ENCODE measurements at places on chromosomes 5 and 9. TPM values are rescaled to one million over a fixed set of nuclear protein-coding genes. Genes with fewer than 3 reads are reported as not detected.

GRCh38 chr9:98897745-98898144 lies 46.0 kb upstream of the COL15A1 start:
- no peak for DNase-seq

DNA sequence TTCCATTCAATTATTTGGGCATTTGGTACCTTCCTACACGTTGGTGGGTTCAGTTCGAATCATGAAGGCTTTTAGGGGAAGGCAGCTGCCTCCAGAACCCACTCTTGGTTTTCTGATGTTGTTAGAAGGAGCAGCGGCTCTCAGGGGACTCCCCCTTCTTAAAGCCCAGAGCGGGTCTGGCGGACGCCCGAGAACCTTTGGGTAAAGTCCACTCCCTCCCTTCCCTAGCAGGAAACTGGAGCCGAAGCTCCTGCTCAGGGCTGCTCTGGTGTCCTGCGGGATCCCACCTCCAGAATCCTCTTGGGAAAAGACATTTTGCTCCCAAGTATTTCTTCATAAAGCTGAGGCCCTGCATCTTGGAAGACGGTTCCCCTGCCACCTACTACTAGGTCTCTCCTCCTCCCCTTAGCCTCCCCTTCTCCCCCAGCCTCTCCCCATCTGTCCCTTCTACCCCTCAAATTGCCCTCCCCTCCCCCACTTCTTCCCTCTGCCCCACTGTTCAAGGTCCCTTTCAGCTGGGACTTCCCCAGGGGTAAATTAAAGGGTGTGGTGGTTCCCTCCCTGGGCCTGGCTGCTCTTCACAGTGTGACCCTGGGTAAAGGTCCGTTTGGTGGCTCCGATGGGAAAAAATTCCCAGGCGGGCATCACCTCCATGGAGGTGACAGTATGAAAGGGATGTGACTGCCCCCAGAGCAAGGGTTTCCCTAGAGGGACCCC lies 9.3 kb downstream of the IRX4 start:
- no peak for DNase-seq

- DNase-seq: no peak
Measured at GRCh38 chr5:150340614-150341255, 16.8 kb upstream of the TCOF1 start.

GRCh38 chr5:11528720-11529119 lies 375.5 kb downstream of the CTNND2 start:
- DNase-seq: no peak

DNAH5 gene
- 0.35 TPM for total RNA-seq

DNA sequence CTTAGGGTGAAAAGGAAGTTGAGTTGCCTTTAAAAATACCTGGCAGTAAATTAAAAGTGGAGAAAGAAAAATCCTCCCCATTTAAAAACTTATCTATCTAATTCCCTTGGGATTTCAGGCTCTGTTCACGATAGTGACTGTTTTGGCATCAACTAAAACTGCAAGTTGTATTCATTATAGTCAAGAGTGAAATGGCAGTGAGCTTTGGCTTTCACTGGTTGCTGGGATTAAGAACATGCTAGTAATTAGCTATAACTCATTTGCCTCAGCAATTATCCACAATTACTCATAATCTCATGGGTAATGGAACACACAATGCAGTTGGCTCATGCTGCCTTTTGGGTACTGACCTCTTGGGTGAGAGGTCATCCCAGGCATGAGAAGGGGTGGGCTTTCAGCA lies 250.1 kb downstream of the GAS1 start:
- DNase-seq: no peak

FOCAD gene
- 38.3 TPM for total RNA-seq

SPAG8 gene
- 3.5 TPM for total RNA-seq

GRCh38 chr9:116409638-116410037 lies 256.0 kb downstream of the PAPPA start:
- DNase-seq: no peak

DNA sequence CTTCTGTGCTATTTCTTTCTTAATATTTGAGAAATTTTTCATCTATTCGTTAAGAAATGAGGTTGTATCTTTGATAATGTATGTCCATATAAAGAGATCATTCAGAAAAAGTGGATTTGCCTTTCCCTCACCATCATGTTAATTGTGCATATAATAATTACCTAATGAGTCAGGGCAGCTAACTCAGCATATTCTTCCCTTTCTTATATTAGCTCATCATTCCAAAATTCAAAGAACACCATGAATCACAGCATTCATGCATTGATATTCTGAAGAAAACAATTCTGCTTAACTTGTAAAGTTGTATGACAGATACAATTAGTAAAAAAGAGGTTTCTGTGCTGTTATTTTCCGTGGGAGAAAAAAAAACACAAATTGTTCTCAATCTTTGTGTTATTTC lies 630.6 kb downstream of the TLE1 start:
- DNase-seq: no peak

- DNase-seq: peak; percentile 51
Measured at GRCh38 chr5:1510151-1510561, 13.6 kb downstream of the LPCAT1 start.

ANKRD34B gene
- not detected for total RNA-seq

DNA sequence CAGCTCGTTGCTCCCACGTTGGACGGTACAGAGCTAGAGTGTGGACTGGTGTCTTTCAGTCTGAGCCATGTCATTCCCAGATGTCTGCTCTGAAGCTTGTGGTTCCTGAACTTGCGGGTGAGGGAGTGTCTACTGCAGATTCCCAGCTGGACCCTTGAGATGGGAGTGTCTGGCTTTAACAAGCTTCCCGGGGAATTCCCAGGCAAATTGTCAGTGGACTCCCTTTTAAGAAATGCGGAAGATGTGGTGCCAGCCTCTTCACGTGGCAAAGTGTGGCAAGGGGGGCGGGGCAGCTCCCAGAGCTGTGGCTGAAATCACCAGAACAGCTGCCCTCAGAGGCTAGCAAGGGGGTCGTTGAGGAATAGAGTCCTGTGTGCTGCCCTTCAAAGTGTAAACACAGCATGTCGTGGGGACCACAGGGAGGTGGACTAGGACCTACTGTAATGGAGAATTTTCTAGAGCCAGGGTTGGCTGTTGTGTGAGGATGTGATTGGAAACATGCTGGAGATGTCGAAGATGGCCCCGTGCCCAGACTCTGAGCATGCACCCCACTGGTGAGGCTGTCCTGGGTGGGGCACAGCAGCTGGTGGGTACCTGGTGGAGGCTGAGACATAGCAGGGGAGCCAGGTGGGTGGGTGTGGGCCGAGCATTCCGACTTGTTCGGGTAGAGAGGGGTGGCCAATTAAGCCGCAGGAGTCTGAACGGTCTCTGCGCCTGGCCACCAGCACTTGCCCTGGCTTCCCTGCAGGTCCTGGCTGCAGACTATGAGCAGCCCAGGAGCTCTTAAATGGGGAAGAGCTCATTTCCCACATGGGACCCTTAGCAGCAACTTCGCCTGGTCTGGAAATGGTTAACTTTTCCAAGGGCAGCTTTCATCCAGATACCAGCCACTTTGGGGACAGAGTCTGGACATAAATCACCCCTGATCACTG lies 37.4 kb downstream of the PRRX2 start:
- DNase-seq: no peak

- no peak for DNase-seq
Measured at GRCh38 chr5:157670662-157671591, at the start of gene C5orf52. C5orf52 (plus strand) TSS chr5:157671533; CDS start chr5:157671615, 82 bp downstream.

SLC25A2 gene
- total RNA-seq: not detected

GRCh38 chr9:131018621-131019020 lies 9.6 kb downstream of the LAMC3 start:
- no peak for DNase-seq

GRCh38 chr9:92138157-92138959 lies 23.1 kb upstream of the SPTLC1 start:
- DNase-seq: no peak

DNA sequence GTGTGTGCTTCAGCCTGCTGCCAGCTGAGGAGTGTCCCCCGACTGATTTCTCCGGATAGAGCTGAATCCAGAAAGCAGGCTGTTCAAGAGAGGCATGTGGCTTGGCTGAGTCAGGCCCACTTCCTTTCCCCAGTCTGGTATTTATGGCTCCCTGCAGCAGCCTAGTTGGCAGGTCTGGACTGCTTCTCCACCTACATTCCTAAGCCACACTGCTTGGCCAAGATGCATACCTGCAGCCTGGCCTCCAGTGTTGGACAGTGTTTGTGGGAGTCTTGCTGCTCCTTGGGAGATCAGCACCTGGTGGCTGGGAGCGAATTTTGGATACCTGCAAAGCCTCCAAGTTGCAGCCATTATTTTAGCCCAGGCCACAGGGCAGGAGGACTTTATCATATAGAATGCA lies 670.8 kb downstream of the ACTL7B start:
- no peak for DNase-seq

- DNase-seq: peak; percentile 66
Measured at GRCh38 chr5:135341696-135342550, 57.1 kb downstream of the MACROH2A1 start.

AQP3 gene
- 7.7 TPM for total RNA-seq

ARID3C gene
- total RNA-seq: not detected

DNA sequence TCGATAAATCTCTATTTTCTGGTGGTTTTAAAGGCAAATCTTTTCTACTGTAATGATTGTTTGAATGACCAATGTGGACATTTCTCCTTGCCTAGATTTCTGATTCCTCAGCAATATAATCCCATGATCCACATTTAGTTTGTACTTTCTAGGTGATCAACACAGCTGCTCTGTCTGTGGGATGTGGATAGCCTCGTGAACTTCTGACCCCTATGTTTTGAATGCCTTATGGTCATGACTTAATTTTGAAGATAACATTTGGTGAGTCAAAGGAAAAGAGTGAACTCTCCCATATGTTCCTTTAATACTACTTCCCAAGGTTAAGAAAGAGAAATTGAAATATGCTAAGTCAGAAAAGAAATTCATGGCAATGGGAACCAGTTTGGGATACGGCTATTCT lies 147.5 kb downstream of the CAVIN4 start:
- no peak for DNase-seq

SLU7 gene
- 50.5 TPM for total RNA-seq

- no peak for DNase-seq
Measured at GRCh38 chr5:180723936-180724335, 15.9 kb downstream of the OR2Y1 start.

- DNase-seq: peak; percentile 31
Measured at GRCh38 chr9:38359689-38360385, 32.7 kb upstream of the ALDH1B1 start.

- DNase-seq: no peak
Measured at GRCh38 chr5:54093861-54094260, 216.5 kb downstream of the ARL15 start.

DNA sequence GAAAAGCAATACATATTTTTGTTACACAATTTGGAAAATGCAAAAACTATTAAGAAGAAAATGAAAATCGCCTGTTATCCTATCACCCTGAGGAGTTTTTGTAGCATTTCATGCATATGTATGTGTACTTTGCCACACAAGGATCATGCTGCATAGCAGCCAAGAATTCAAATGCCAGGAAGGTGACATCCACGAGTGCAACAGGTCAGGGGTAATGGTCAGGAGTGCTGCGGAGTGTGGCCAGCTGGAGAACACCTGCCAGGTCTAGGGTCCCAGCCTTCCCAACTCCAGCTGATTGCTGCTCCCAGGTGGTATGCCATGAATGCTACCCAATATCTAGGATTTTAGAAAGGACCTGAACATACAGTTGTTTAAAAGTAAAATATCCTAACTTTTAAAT lies 617.1 kb downstream of the PRELID2 start:
- no peak for DNase-seq

DNA sequence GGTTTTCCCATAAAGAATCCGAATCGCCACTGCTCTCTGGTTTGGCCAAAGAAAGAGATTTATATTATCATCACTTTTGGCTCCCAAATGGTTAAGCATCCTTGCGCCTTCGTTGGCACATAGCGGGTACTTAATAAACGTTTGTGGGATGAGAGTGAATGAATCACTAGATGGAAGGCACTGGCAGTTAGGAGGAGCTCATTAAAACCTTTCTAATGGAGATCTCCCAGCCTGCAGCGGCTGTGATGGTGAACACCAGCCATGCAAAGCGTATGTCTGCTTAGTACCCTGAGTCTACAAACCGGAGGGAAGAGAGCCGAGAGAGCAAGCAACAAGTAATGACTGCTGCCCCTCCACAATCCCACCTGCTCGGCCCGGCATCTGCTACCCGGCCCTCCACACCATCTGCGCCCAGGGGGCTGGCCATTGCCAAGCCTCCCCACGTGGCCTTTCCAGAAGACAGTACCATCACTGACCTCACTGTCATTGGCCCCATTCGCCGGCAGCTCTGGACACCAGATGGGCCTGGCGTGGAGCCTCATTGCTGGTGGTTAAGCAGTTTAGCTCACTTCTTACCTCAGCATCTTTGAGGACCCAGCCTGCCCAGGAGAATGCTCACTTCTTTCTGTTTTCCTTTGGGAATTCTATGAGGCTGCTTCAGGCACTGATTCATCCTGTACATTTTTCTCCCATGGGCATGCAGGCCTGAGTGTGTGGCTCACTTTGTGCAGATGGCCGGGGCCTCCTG lies 39.3 kb upstream of the ANKRD33B start:
- DNase-seq: no peak

- no peak for DNase-seq
Measured at GRCh38 chr9:112502175-112502946, 15.7 kb downstream of the KIAA1958 start.

SLC6A3 gene
- 0.19 TPM for total RNA-seq

GRCh38 chr5:10306806-10307205 lies 896 bp downstream of the CMBL start:
- no peak for DNase-seq

SLC6A7 gene
- not detected for total RNA-seq

SNCAIP gene
- total RNA-seq: 1.3 TPM

GRCh38 chr5:94744906-94745305 lies 126.4 kb downstream of the SLF1 start:
- DNase-seq: no peak

IRX1 gene
- total RNA-seq: 1.2 TPM

GRCh38 chr5:71651579-71651978 lies 64.4 kb downstream of the MCCC2 start:
- no peak for DNase-seq

- DNase-seq: no peak
Measured at GRCh38 chr5:172867761-172868435, 33.8 kb downstream of the ERGIC1 start.

EIF4EBP3 gene
- total RNA-seq: 20.6 TPM

GRCh38 chr9:105437704-105438103 lies 10.1 kb upstream of the FSD1L start:
- DNase-seq: no peak

- DNase-seq: no peak
Measured at GRCh38 chr5:124843596-124843899, 97.1 kb upstream of the ZNF608 start.

- DNase-seq: peak; percentile 95
Measured at GRCh38 chr9:38392235-38393127, at the start of gene ALDH1B1. ALDH1B1 (plus strand) TSS chr9:38392702; CDS start chr9:38395749, 3,047 bp downstream.

DNA sequence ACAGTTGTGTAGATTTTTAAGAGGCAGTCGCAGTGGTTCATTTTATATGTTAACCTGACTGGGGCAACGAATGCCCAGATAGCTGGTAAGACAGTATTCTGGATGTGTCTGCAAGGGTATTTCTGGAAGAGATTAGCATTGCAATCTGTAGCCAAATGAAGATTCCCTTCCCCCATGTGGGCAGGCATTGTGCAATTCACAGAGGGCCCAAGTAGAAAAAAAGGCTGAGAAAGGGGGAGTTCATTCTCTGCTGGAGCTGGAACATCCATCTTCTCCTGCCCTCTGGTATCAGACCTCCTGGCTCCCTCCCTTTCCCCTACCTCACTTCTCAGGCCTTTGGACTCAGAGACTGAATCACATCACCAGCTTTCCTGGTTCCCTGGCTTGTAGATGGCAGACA lies 70.6 kb downstream of the TENT4A start:
- DNase-seq: no peak

GRCh38 chr9:95999390-95999789 lies 123.9 kb downstream of the ERCC6L2 start:
- DNase-seq: no peak
